ENCODE measurements at places on chromosomes 5 and 9. TPM values are rescaled to one million over a fixed set of nuclear protein-coding genes. Genes with fewer than 3 reads are reported as not detected.

- H3K4me1 ChIP-seq = no peaks in the 10 kb centered on the region
- H3K36me3 ChIP-seq = no peaks in the 10 kb centered on the region
- no peak overlapping the region for H3K27ac ChIP-seq
- H3K4me3 ChIP-seq = no peak overlapping the region
- H3K27me3 ChIP-seq = no peaks in the 10 kb centered on the region
Measured at GRCh38 chr9:92680166-92681119, 10.5 kb upstream of the IPPK start.

The JAKMIP2 gene
- 0.84 TPM for total RNA-seq

The CATSPER3 gene
- 0.94 TPM for total RNA-seq

The PCDHA1 gene
- not detected for total RNA-seq

The EIF4EBP3 gene
- total RNA-seq = 15.3 TPM

All from CD4-positive, alpha-beta memory T cell (primary cell).